H54 (cell line): ENCODE measurements at places on chromosomes 13 and 19.

DNA sequence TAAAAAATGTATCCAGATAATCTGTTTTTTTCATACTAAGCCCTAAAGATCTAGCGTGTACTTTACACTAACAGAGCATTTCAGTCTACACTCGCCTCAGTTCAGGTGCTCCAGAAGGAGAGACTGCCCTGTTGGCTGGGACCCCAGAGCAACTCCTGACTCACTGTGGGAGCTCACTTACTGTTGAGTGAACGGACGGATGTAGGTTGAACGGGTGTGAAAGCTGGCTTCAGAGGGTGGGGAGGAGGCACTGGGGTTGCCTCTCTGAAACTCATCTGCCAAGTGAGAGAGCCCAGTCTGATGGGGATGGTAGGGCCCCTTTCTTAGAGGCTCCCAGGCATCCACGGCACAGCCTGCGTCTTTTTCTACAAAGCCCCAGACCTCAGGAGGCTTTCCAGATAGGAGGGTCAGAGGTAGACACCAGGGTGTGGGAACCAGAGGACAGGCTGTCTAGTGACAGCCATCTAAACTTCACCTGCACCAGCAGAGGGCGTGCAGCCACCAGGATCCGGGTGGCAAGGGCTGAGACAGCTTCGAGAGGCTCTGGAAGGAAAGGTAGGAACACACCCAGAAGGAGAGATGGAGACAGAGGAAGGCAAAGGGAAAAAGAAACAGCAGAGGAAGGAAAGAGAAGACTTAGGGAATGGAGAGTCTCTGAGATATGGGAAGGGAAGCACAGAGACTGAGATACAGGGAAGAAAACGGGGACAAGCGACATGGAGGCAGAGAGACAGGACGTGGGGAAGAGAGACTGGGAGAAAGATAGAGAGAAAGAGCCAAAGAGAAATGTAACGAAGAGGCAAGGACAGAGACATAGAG, 3.7 kb downstream of the KASH5 start:
- DNase-seq: peak; percentile 90

GRCh38 chr13:35484384-35484783, 7.9 kb upstream of the MAB21L1 start:
- DNase-seq: no peak

GRCh38 chr13:21048901-21049698, 12.3 kb downstream of the LATS2 start:
- no peak for DNase-seq

- no peak for DNase-seq
Measured at GRCh38 chr19:52170304-52170703, 1.1 kb downstream of the ZNF836 start.

GRCh38 chr19:45450012-45450333, 17.8 kb upstream of the FOSB start:
- no peak for DNase-seq

DNA sequence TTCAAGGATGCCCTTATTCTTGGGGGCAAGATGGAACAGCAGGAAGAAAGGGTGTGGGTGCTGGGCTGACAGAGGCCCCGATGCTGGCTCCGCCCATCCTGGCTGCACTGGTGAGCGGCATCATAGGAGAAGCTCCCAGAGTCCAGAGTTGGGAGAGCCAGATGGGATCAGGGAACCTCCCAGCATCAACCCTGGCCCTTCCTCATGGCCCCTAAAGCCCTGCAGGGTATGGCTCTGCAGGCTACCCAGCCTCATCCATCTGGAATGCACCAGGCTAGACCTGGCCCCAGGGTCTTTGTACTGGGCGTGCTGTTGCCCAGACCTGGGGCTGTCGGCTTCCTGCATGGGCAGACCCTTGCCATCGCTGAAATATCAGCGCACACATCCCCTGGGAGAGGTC, 7.9 kb upstream of the ELL start:
- DNase-seq: no peak

DNA sequence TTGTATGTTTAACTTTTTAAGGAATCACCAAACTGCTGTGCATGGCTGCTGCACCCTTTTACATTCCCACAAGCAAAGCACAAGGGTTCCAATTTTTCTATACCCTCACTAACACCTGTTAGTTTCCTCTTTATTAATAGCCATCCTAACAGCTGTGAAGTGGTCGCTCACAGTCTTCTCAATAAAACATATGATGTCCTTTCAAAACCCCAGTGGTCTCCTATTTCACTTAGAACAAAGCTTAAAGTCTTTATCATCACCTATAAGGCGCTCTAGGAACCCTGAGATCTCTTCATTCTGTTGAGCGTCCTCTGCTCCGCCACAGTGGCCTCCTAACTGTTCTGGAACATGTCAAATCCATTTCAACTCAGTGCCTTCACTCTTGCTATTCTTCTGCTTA, 400.5 kb downstream of the KLF12 start:
- no peak for DNase-seq

GRCh38 chr19:16306728-16307402, 17.8 kb upstream of the KLF2 start:
- DNase-seq: no peak

DNA sequence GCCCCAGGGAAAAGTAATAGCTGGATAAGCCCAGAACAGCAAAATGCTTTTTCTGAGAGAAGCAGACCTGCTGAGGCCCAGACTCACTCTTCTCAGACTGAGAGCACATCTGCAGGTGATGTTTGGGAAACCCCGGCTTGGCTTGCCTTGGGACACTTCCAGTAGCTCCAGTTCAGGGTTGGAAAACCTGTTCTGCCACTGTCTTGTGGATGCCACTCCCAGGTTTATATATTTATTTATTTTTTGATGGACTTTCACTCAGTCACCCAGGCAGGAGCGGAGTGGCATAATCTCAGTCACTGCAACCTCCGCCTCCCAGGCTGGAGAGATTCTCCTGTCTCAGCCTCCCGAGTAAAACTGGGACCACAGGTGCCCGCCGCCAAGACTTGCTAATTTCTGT, 8.0 kb upstream of the SMARCA4 start:
- no peak for DNase-seq

- DNase-seq: peak; percentile 90
Measured at GRCh38 chr19:3062165-3063105, at the start of gene TLE5. TLE5 (minus strand) TSS chr19:3062495; CDS start chr19:3062200, 295 bp downstream.

GRCh38 chr19:45250832-45251451, at the start of gene MARK4:
MARK4 (plus strand) TSS chr19:45251271; CDS start chr19:45251589, 318 bp downstream.
- DNase-seq: peak; percentile 70

- DNase-seq: peak; percentile 15
Measured at GRCh38 chr13:30371649-30372265, 50.5 kb upstream of the UBE2L5 start.

DNA sequence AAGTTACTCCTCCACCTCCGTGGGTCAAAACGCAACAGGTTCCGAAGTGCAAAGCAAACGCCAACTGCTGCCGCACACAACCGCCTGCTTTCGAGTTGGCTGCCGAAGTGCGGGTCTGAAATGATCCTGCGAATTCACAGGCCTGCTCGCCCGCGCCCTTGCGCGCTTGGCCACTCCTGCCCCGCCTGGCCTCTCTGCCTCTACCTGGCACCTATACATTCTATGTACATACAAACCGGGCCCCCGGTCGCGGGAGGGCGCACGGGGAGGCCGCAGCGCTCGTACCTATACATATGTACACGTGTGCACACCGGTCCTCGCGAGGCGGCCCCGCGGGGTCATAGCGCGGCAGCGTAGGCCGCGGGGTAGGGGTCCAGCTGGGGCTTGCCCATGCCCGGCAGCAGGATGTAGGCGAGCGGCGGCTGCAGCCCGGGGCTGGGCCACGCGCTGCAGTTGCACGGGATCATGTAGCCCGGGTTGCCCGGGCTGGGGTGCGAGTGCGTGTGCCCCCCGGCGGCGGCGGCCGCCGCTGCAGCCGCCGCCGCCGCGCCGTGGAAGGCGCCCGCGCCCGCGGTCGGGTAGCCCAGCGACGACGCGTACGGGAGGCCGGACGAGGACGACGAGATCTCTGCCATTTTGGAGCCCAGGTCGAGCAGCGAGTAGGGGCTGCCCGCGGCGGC, 1.3 kb downstream of the SOX21 start:
- no peak for DNase-seq

DNA sequence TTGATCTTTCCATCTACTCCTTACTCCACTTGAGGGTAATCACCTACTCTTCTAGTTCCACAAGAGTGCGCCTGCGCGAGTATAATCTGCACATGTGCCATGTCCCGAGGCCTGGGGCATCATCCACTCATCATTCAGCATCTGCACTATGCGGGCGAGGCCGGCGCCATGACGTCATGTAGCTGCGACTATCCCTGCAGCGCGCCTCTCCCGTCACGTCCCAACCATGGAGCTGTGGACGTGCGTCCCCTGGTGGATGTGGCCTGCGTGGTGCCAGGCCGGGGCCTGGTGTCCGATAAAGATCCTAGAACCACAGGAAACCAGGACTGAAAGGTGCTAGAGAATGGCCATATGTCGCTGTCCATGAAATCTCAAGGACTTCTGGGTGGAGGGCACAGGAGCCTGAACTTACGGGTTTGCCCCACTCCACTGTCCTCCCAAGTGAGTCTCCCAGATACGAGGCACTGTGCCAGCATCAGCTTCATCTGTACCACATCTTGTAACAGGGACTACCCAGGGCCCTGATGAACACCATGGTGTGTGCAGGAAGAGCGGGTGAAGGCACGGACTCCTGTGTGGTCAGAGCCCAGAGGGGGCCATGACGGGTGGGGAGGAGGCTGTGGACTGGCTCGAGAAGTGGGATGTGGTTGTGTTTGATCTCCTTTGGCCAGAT, 2.7 kb upstream of the KLK2 start:
- no peak for DNase-seq

DNA sequence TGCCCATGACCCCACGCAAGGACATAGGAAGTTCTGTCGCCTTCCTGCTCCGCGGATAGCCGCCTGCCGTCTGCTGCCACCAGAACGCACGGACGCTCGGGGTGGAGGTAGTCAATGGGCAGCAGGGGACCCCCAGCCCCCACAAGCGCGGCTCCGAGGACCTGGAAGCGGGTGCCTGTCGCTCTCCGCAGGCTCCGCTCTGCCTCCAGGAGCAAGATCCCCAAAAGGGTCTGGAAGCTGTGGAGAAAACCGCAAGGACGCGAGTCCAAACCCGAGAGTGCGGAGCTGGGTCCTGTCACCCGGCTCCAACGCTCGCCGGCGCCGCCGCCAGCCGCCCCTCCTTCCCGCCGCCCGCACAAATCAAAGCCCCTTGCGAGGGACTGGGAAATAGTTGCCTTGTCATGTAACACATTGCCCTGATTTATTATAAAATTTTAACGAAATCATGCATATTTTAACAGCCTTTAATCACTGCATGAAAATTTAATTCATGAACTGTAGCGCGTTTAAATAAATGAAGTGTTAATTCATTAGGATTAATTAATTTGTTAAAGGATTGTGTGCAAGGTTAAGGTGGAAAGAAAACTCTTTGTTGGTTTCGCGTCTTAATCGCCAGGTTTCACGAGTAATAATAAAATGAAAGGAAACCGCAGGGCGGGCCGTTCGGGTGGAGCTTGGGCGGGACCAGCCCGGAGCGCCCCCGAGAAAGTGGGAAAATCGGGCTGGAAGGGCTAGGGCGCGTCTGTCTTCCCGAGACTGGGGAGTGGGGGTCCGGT, 5.5 kb upstream of the POU4F1 start:
- no peak for DNase-seq

DNA sequence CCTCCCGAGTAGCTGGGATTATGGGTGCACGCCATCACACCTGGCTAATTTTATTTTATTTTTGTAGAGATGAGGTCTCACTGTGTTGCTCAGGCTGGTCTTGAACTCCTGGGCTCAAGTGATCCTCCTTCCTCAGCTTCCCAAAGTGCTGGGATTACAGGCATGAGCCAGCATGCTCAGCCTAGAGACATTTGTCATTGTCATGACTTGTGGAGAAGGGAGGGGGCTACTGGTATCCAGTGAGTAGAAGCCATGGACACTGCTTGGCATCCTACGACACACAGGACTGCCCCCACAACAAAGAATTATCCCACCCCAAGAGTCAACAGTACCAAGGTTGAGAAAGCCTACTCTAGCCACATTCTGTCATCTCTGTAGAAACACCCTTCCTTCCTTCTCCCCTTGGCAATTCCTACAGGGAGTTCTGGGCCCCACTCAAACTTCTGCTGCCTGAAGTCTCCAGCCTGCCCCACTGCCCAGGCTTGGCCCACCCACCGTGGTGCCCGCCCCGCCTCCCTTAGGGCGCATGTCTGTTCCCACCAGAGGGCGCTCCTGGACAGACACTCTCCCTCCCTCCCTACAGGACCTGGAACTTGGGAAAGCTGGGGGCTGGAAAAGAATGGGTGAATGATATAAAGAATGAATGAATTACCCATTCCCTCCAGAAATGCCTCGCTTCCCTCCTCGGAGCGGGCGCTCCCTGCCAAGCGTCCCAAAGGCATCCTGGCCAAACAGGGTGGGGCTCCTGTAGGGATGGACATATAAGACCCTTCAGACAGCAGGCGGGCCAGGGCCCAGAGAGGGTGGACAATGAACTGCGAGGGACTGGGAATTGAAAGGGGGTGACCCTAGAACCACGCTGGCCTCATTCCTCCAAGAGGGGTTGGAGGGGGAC, 5.5 kb upstream of the EMP3 start:
- peak; percentile 48 for DNase-seq

GRCh38 chr13:97448503-97449251, 14.7 kb downstream of the RAP2A start:
- DNase-seq: no peak

- no peak for DNase-seq
Measured at GRCh38 chr13:30486230-30487074, 20.7 kb upstream of the HMGB1 start.

DNA sequence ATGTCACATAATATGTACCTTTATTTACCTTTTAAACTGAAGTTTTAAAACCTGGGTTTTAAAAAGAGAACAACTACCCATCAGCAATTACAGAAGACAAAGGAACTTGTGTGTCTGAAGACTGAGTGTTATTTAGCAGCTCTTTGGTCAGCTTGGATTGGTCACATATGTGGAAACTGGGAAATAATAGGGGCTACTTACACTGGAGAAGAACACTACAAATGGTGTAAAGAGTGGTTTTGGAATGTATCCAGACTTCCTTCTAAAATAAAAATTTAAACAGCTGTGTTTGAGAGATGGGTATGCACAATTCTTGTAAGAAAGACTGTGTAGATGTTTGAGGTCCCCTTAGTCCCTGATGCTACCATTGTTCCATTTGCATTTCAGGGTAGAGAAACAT, 13.3 kb downstream of the TNFRSF19 start:
- DNase-seq: no peak

DNA sequence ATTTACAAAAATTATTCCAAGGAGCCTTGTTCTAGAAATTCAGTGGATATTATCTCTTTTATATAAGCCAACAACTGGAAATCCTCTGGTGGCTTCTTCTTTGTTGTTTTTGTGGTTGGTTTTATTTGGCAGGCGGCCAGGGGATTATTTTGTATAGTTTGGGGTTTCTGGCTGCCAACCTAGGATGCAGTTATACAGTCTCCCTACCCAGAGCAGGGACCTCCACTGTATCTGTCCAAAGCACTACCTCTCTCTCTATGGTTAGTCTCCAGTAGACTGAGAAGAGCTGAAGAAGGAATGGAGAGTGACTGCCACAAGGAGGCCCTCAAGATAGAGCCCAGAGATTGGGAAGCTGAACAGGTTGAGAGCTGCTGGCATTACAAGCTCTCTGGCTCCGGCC, 80.2 kb downstream of the ZAR1L start:
- DNase-seq: no peak
